ENCODE measurements at places on chromosomes 5 and 9.

DNA sequence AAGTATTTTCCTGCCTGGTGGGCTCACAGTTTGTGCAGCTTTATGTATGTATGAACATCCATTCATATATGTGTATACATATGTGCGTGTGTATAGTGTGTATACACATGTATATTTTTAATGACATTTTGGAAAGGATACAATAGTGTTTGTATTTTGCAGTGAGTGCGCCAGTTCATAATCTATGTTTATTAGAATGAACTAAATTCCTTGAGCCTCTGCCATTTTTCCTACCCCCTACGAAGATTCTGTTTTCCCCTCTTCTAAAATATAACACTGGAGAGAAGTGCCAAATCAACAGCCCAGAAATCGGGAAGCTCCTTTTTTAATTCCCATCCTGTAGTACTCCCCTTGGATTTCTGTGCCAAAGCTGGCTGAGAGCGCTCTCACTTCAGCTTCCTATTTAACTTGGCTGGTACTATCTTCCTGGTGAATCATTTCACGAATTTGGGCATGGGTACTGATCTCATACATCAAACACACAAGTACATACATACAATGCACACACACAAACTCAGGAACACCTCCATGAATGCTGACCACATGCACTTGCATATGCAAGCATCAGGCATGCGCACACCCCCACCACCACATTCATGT, 578.4 kb upstream of the WWC1 start:
- DNase-seq, result no peak

DNA sequence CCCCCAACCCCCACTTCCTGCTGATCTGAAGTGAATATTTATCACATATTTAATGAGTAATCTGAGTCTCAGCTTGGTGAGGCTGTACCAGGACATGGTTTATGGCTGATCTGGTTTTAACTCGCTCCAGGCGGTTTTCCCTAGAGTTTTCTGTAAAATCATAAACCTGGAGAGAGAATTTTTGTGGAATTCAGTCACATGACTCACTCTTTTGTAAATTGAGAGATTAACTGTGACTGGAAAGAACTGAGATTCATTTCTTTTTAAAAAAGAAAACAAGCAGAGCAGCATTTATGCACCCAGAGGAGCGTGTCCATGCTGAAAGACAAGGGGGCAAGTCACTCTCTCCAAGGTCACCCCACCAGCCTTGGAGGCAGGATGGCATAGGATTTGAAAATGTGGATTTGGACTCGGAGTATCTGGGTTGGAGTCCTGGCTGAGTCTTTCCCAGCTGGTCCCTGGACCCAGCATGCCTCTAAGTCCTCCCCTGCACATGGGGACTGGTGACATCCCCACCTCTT, 81.8 kb downstream of the ZNF618 start:
- DNase-seq, result no peak

DNA sequence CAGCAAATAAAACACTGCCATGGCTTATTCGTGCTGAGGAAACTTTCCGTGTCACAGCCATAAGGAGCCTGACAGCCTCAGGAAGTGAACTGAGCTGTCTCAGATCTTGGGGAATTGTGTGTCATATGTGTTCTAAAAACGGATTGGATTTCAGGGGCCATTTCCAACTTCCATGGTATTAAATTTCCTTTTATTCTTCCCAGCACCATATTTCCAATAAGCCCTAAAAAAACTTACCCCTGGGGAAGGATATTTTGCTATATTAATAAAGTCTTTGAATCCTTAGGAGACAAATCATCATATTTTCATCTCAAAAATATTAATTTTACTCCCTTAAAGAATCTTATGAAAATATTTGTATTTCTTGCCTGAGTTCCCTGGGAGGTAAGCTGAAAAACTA, 93.9 kb downstream of the LHFPL2 start:
- no peak for DNase-seq

- DNase-seq, result no peak
Measured at GRCh38 chr9:121200356-121200755, 1.3 kb downstream of the RAB14 start.

- no peak for DNase-seq
Measured at GRCh38 chr5:109997161-109997560, 307.4 kb downstream of the MAN2A1 start.

DNA sequence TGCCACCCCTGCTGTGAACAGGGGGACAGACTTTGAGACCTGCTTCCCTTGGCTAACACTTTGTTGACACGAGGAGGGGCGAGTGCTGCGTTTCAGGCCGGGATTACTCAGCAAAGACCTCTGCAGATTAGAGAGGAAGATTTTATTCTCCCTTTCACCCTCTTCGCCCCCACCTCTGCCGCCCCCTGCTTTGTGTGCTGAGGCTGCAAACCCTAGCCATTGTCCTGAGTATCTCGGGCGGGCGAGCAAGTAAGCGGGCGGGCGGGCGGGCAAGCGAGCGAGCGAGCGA, 6.0 kb downstream of the ISL1 start:
- DNase-seq, result no peak

DNA sequence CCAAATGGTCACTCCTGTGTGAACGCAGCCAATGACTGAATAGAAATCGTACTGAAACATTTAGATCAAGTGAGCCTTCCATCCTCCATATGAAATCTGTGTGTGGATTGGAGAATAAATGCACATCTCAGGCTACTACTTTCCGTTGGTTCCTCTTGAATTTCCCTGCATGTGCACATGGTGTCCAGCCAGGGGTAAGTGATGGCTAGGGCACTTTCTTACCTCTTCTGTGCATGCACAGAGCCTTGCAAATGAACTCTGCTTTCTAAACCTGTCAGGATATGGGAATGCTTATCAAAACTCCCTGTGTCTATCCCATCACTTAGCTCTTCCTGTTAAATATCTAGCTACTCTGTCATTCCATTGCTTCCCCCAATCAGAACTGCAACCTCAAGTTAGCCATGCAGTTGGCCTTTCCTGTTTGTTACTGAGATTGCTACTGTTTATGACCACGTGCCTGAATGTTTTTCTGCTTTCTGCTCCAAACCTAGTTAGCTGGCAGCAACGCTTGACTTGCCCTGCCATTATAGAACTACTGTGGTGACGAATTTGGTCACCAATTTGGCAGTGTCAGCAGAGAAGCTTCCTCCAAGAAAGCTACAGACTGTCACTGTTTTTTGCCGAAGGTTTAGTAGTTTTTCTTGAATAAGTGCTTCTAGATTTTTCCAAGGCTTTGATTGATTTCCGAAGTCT, 661.6 kb downstream of the LRRC70 start:
- DNase-seq, result no peak

DNA sequence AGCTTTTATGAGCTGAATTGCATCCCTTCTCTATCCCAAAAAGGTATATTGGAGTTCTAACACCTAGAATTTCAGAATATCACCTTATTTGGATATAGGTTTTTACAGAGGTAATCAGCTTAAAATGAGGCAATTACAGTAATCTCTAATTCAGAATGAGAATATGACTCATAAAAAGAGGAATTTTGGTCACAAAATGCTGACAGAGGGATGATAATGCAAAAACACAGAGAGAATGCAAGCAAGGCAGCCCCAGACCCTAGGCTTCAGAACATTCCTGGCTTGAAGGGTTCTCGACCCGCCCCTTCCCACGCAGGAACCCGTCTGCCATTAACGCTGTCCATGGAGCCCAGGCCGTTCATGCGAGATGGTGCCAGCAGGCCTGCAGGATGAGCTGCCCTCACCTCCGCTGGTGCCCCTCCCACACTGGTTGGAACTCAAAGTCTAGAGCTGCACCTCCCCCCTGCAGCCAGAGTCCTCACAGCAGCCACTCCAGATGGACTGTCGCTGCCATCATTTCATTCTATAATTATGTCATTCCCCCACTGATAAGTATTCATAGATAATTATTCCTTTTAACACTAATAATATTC, 1173.4 kb upstream of the ACO1 start:
- peak; percentile 38 for DNase-seq

DNA sequence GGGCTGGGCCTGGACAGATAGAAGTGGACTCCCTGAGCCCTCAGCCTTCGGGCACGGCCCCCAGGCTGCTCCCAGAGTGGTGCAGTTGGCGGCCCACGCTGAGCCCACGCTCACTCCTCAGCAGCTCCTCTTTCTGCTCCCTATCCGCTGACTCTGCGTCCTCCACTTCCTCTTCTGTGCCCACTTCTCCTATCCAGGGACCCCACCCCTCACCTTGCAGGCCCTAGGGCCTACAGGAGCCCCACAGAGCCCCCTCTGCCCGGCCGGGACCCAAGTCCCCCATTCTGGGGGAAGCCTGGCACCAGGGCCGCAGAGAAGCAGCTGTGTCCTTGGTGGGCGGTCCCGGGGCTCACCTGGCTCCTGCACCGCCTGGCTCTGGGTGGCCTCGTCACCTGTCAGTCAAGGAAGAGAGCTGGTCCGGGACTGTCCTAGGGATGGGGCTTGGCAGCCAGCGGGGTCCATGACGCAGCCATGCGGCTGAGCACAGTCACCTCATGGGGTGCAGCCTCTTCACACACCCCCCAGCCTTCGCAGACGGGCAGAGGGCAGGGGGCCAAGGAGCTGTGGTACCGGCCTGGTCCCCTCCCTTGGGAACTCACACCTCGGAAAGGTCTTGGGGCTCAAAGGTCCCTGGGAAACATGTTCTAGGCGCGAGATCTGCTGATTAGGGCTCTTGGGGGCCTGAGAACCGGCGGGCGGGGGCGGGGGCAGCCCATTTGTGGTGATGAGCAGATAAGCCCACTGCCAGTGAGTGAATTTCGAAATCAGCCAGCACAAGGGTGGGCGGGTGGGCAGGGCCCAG, 5.4 kb upstream of the NRARP start:
- peak; percentile 56 for DNase-seq

- DNase-seq, result peak; percentile 54
Measured at GRCh38 chr9:133119103-133119845, 1.8 kb downstream of the RALGDS start.

- DNase-seq, result no peak
Measured at GRCh38 chr9:79581388-79581787, 9.6 kb downstream of the TLE4 start.

DNA sequence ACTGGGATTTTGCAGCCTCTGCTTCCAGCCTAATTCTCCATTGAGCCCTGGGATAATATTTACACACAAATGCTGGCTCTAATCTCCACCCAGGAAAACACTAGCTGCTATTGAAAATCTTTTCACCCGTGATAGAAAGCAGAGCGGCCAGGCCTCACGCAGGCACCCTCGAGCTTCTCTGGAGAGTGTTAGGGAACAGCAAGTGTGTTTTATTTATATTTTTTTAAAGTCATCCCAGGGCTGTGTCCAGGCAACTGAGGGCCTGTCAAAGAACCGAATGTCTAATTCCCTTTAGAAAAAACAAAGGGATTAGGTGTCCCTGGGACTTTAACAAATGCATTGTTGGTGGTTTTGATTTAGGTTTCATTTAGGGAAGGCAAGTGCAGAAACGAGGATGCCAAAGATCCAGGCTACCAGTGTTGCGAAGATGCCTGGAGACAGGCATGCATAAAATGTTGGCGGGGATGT, 51.2 kb upstream of the SPRY4 start:
- no peak for DNase-seq

GRCh38 chr5:150612905-150613670, 27.4 kb upstream of the SYNPO start:
- no peak for DNase-seq

DNA sequence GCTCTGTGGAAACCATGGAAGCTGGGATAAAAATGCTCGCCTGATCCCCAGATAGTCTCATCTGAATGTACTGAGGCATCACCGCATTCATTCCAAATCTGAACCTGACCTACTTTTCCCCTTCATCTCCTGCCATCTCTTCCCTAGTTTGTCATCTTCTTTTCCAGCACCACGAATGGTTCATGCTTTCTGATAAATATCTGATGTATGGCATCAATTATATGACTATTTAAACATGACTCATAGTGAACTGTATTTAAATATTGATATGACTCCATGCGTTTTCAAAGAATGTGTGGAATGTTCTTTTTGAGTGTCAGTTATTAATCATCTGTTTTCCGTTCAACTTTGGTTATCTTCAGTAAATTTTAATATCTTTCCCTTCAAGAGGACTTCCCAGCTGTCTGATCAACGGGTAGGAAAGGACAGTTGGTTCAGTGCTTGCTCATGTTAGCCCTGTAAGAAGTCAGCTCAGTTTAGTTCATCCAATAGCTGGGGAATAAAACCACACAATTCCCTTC, 21.1 kb downstream of the BASP1 start:
- no peak for DNase-seq

- no peak for DNase-seq
Measured at GRCh38 chr5:177232761-177233160, 70.8 kb downstream of the RAB24 start.

- no peak for DNase-seq
Measured at GRCh38 chr9:121055642-121056143, 5.6 kb upstream of the C5 start.

DNA sequence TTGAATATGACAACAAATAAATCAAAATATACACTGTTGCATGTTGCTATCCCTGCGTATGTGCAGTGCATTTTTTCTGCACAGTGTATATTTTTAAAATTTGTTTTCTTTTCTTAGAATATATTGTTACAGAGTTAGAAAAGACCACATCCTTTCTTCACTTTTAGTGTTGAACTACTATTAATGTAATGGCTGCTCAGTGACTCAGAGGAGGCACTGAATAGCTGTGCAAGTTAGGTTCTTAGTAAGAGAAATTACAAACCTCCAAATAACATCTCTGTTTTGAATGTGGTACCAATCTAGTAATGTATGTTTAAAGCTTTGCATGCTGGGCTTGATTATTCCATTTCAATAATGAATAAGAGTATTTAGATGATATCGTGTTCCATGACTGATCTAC, 208.9 kb upstream of the PRR16 start:
- no peak for DNase-seq

DNA sequence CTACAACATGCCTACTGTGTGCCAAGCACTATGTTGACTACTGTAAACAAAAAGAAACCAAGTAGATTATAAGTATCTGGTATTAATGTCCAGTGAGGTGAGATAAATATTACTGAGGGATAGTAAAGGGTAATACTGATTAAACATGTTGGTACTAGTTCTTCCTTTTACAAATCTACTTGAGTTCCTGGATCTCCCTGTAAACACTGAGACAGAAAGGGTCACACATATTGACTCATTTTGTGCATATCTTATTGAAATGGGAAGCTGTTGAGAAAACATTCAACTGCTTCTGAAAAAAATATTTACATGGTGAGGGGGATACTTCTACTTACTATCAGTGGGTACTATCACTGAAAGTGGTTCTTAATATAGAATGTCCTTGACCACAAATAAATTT, 24.3 kb downstream of the EFNA5 start:
- DNase-seq, result no peak
